ENCODE measurements at places on chromosomes 6 and 20.

DNA sequence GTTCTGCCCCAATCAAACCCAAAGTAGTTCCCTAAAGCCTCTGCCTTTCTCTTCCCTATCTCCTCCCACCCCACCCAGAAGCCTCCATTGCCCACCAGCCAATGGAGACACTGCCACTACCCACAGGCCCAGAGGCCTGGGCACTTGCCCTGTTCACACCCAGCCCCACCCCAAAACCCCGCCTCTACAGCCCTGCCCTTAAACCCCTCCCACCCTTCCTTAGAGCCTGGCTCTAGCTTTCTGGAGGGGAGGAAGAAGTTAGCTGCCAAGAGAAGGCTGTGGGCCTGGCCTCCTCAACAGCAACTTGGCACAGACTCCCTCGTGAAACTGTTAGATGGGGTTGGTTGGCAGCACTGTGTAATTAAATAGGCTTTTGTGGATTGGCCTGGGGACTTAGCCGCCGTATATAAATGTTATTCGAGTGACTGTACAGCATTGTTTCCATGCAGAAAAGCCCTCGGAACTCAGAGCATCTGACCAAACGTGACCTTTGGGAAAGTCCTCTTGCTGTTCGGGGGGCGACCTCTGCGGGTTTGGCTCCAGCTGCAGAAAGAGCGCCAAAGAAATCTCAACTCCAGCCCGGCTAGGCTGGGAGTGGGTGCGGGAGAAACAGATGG, 31.4 kb downstream of the COL11A2 start:
- H3K27me3 ChIP-seq = peaks cover 18% of the 10 kb centered on the region
- peak overlapping the region; percentile 93 for H3K4me3 ChIP-seq
- H3K27ac ChIP-seq = peak overlapping the region; percentile 72
- H3K4me1 ChIP-seq = peaks cover 12% of the 10 kb centered on the region
- no peak for DNase-seq

GRCh38 chr6:73231986-73232391, 6.7 kb upstream of the KHDC1L start:
- no peaks in the 10 kb centered on the region for H3K27me3 ChIP-seq
- H3K4me1 ChIP-seq = no peaks in the 10 kb centered on the region
- H3K4me3 ChIP-seq = no peak overlapping the region
- H3K27ac ChIP-seq = no peak overlapping the region

DNA sequence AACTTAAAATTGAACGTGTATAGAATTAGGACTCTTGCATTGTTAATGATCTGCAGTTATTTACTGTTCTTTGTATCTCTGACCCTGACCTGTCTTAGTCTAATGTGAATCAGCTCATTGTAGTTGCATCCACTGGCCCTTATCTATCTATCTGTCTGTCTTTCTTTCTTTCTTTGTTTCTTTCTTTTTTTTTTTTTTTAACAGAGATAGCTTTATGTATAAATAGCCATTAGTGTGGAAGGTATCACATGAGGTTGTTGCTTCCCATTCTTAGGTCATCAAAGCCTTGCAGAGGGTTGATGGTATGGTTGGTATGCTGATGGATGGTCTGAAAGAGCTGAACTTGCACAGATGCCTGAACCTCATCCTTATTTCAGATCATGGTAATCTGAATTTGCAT, 59.9 kb downstream of the ENPP1 start:
- H3K36me3 ChIP-seq = no peaks in the 10 kb centered on the region
- no peak overlapping the region for H3K27ac ChIP-seq
- no peaks in the 10 kb centered on the region for H3K27me3 ChIP-seq
- DNase-seq = no peak
- H3K4me1 ChIP-seq = no peaks in the 10 kb centered on the region

- peak overlapping the region; percentile 4 for H3K4me3 ChIP-seq
- peak; percentile 59 for DNase-seq
- peak overlapping the region; percentile 89 for H3K27ac ChIP-seq
- H3K36me3 ChIP-seq = no peaks in the 10 kb centered on the region
Measured at GRCh38 chr6:108592371-108593337, 31.9 kb downstream of the FOXO3 start.

DNA sequence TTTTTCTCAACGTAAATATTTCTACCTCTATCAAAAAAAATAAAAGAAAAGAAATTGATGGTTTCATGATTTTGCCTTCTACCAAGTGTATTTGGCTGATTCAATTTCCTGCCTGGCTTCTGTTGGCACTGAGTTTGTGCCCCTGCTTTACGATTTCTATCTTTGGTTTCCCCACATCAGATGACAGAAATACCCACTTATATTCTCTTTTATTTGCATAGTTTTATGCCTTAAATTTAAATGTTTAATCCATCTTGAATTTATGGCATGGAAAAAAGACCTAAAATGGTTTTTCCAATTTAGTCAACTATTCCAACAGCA, 34.3 kb downstream of the RNF24 start:
- peak overlapping the region; percentile 71 for H3K4me3 ChIP-seq
- peaks cover 7% of the 10 kb centered on the region for H3K4me1 ChIP-seq
- H3K27ac ChIP-seq = peak overlapping the region; percentile 77
- no peak for DNase-seq

DNA sequence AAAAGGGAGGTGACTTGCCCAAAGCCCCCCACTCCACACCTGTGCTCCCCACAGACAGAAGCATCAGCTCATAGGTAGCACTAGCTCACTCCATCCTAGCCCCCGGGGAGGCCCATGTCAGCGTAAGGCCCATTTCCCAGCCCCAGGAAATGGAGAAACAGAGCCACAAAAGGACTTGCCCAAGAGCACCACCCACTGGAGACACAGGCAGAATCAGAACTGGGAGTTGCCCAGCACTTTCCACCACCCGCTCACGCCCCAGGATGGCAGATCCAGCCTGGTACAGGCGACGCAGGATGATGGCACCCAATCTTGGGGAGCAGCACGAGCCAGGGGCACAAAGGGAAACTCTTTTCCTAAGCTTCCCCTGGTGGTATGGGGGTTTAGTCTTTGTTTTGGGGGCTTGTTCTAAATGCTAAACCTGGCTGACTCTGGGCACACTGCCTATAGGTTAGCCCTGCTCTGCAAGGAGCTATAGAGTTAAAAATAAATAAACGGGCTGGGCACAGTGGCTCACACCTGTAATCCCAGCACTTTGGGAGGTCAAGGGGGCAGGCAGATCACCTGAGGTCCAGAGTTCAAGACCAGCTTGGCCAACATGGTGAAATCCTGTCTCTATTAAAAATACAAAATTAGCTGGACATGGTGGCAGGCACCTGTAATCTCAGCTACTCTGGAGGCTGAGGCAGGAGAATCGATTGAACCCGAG, 11.8 kb downstream of the C20orf203 start:
- no peaks in the 10 kb centered on the region for H3K4me1 ChIP-seq
- H3K27me3 ChIP-seq = no peaks in the 10 kb centered on the region
- H3K4me3 ChIP-seq = no peak overlapping the region
- H3K27ac ChIP-seq = no peak overlapping the region
- no peak for DNase-seq

- no peak for DNase-seq
- H3K4me1 ChIP-seq = no peaks in the 10 kb centered on the region
- no peaks in the 10 kb centered on the region for H3K36me3 ChIP-seq
Measured at GRCh38 chr20:23541330-23541729, 27.0 kb downstream of the CST9L start.

GRCh38 chr6:139904158-139904533, 529.7 kb upstream of the CITED2 start:
- no peak overlapping the region for H3K27ac ChIP-seq
- H3K4me1 ChIP-seq = peaks cover 7% of the 10 kb centered on the region
- no peak overlapping the region for H3K4me3 ChIP-seq
- H3K36me3 ChIP-seq = no peaks in the 10 kb centered on the region
- no peaks in the 10 kb centered on the region for H3K27me3 ChIP-seq

DNA sequence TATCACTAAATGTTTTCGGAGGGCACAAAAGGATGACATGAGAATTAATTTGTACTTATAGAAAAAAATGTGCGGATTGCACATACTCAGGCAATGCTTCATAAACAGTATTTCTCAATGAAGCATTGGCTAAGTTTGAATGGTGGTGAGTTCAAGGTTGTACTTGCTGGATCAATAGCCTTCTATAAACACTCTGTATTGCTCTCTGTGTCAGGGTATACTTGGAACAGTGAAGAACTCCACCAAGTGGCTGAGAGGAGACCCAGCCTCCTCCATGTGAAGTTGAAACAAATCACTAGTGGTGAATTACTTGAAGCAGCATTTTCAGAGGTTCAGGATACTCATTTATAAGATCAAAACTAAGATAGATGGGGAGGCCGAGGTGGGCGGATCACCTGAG, 360.6 kb downstream of the RIMS1 start:
- H3K4me3 ChIP-seq = no peak overlapping the region
- DNase-seq = no peak
- no peaks in the 10 kb centered on the region for H3K36me3 ChIP-seq
- no peak overlapping the region for H3K27ac ChIP-seq

DNA sequence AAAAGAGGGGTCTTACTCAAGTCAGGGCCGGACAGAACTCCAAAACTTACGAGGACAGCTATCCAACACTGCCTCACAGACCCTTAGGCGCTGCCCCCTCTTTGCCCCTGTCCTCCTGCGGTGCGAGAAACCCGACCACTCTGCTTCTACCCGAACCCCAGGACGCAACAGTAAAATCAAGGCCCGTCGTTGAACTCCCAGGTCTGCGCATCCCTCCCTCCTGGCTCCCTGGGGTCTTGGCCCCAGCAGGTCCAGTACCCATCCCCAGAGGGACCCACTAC, 6.4 kb downstream of the OLIG3 start:
- H3K36me3 ChIP-seq = peaks cover 7% of the 10 kb centered on the region
- H3K27ac ChIP-seq = peak overlapping the region; percentile 74
- no peak for DNase-seq
- H3K27me3 ChIP-seq = peaks cover 89% of the 10 kb centered on the region
- H3K4me1 ChIP-seq = peaks cover 33% of the 10 kb centered on the region
- H3K4me3 ChIP-seq = peak overlapping the region; percentile 59

DNA sequence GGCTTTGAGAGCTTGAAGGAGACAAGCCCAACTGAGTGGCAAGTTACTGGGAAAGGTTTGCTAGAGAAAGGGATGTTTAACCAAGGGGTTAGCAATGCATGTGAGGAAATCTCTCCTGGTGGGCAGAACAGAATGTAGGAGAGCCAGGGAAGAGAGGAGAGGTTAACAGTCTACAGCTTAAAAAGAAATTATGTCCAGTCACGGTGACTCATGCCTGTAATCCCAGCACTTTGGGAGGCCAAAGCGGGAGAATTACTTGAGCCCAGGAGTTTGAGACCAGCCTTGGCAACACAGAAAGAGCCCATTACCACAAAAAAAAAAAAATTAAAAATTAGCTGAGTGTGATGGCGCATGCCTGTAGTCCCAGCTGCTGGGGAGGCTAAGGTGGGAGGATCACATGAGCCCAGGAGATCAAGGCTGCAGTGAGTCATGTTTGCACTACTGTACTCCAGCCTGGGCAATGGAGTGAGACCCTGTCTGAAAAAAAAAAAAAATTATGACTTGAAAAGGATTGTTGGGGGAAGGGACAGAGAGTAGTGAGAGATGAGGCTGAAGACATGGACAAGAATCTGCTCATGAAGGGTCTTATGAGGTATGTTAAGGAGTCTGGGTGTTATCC, 264.9 kb downstream of the TBC1D7 start:
- no peaks in the 10 kb centered on the region for H3K36me3 ChIP-seq
- H3K4me1 ChIP-seq = peaks cover 2% of the 10 kb centered on the region
- no peak overlapping the region for H3K27ac ChIP-seq
- DNase-seq = no peak
- peaks cover under 1% of the 10 kb centered on the region for H3K27me3 ChIP-seq

DNA sequence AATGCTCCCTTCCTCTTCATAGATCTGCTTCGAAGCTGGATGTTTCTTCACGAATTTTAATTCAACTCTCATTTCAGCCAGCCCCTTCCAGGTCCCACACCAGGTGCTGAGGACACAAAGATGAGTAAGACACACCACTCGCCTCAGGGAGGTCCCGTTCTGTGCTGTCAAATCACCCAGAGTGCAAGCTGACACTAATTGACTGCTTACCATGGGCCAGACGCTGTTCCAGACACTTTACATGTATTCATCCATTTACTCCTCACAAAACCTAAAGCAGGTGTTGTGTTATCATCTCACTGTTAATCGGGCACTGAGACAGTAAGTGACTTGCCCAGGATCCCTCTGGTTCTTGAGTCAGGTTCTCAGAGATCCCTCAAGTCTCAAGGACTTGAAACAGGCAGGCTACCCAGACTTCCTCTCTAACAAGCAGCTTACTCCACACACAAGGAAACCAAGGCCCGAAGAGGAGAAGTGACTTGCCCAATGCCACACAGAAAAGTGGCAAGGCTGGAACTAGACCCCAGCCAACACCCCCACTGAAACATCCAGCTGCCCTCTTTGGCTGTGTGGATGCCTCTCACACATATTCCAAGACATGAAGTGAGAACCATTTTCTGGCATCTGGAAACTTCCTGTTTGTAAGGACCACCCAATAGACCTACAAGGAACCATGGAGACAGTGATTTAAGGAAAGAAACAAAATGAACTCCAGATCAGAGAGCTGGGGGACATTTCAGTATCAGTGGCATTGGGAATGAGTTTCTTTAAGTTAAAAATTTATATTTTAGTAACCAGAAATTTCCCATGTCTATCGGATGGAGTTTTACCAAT, 174.5 kb downstream of the CDC5L start:
- DNase-seq = no peak
- no peaks in the 10 kb centered on the region for H3K36me3 ChIP-seq
- H3K27ac ChIP-seq = no peak overlapping the region
- peaks cover 18% of the 10 kb centered on the region for H3K27me3 ChIP-seq
- H3K4me1 ChIP-seq = peaks cover 9% of the 10 kb centered on the region

DNA sequence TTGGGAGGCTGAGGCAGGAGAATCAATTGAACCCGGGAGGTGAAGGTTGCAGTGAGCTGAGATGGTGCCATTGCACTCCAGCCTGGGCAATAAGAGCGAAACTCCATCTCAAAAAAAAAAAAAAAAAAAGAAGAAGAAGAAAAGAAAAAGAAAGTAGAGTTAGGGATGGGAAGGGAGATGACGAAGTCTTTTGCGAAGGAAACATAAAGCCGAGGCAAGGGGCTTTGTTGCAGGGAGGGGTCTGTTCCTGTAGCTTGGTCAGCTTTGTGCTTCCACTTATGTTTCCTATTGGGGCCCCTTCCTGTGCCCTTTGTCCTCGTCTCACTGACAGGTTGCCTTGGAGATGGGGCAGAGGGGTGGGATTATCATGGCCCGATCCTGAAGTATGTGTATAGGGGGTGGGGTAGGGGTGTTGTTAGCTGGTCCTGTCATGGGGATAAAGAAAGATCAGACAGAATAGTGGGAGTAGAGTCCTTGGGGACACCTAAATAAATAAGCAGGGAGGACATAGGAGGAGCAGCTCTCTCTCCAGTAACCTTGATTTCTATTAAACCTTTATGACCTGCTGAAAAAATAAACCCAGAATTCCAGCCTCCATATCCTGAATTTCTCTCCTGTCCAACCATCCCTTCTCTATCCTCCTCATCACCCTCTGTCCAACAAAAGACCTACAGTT, 1.1 kb upstream of the CLIC1 start:
- H3K27ac ChIP-seq = peak overlapping the region; percentile 98
- peaks cover 71% of the 10 kb centered on the region for H3K4me1 ChIP-seq
- H3K27me3 ChIP-seq = no peaks in the 10 kb centered on the region
- peaks cover 9% of the 10 kb centered on the region for H3K36me3 ChIP-seq

GRCh38 chr6:153368131-153368530, 237.0 kb upstream of the RGS17 start:
- DNase-seq = no peak
- H3K4me3 ChIP-seq = no peak overlapping the region
